ENCODE measurements at places on chromosomes 5 and 9.

DNA sequence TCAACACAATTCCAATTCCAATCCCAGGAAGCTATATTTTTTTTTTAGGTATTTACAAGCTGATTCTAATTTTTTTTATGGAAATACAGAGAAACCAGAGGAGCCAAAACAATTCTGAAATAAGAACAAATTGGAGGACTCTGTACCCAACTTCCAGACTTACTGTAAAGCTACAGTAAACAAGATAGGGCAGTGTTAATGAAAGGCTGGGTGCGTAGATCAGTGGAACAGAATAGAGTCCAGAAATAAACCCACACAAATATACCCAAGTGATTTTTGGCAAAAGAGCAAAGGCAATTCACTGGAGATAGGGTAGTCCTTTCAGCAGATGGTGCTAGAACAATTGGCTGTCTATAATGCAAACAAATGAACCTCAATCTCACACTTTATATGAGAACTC lies 50.6 kb downstream of the WHRN start:
- no peak for DNase-seq

DNA sequence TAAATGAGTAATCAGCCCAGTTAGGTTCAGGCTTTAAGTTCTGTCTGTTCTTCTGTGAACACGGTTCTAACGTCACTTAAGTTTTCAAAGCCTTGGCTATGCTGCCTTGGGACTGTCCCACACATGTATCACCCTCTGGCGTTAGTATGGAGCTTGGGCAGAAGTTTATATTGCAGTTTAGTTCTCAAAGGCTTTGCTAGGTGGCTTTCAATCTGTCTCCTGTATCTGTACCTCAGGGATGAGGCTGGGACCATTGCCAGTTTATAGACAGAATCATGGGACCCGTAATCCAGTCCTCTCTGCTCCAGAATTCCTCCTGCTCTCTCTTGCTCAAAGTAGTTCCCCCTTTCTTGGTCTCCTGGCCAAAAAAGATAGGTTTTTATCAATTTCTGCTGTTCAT lies 12.1 kb downstream of the C9orf40 start:
- DNase-seq, result no peak

GRCh38 chr9:107229241-107229741 lies 53.8 kb upstream of the RAD23B start:
- no peak for DNase-seq

- DNase-seq, result no peak
Measured at GRCh38 chr9:5562806-5563416, 52.6 kb downstream of the PDCD1LG2 start.

DNA sequence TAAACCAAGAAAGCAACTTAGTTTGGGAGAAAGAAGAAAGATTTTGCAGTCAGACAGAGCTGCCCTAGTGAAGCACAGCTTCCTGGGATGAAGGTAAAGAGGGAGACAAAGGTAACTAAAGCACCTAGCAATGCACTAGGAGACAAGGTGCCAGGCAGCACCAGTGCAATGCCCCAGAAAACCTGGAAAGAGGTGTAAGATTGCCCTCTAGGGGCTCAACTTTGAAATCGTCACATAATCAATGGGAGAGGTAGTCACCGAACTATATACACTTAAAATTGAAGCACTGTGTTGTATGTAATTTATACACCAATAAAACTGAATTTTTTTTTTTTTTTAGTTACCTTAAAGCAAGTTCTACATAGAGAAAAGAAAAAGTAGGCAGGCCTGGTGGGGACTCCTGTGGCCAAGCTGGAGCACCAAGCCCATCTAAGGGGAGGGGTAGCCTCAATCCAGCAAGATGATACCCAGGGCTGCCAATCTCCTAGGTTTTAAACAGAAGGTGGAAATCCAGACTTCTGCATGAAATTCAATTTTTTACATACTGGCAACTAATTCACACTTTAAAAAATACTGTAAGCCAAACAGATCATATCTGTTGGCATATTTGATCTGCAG lies 48.2 kb downstream of the CDK5RAP2 start:
- DNase-seq, result peak; percentile 56

DNA sequence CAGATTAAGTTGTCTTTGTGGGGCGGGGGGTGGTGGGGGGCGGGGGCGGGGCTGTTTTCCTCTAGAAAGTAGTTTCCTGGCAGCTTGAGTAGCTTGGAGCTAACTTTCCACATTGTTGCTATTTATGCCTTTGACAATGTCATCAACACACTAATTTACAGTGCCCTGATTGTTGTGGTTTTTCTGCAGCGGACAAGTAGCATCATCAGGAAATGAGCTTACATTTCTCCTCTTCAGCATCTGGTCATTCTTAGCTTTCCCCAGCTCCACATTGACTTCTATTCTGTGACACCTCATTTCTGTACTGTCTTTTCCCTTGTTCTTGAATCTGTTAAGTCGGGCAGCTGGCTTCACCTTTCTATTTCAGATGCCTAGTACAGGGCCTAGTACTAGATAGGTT lies 112.3 kb upstream of the RAD23B start:
- no peak for DNase-seq

DNA sequence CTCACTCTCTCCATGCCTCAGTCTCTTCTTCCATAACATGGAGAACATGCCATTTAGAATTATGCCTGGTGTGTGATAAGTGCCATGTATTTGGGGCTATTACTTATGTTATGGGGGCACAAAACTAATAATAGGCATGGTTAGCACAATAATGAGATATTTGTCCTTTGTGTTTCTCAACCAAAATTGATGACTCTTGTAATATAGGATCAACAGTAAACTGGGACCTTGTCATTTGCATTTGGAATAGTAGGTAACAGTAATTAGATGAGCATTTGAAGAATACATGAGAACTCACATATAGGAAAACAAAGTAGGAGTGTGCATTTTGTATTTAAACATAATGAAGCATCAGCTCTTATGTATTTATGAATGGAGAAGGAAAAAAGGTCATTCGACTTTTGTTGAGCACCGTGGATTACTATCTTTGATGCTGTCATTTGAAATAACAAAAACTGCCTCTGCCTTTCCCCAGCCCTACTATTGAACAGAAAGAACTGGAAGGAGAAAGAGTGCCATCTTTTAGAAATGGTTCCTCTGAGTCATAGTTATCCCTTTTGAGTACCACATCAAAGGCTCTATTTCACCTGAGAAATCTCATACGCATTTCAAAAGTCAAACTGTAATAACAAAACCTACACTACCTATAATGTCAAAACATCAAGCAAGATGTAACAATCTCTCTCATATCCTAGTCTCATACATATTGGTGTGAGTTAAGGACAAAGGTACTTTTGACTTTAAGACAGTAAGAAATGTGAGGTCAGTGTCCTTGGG lies 655.2 kb downstream of the PDE4D start:
- no peak for DNase-seq

DNA sequence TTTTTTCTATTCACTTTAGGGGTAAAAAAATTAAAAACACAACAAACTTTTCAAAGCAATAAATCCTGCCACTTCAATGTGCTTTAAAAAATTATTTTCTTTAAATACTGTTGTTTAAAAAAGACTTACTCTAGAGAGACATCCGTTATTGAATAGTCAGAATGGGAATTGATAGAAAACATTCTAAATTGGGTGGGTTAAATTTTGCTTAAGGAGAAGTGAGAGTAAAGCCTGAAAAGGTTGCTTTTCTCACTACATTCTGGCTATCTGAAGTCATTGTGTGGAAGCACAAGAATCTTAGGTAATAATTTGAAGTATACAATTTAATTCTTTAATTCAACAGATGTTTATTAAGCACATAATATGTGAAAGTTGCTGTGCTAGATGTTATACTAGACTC lies 509.3 kb downstream of the NR2F1-AS1 start:
- no peak for DNase-seq

DNA sequence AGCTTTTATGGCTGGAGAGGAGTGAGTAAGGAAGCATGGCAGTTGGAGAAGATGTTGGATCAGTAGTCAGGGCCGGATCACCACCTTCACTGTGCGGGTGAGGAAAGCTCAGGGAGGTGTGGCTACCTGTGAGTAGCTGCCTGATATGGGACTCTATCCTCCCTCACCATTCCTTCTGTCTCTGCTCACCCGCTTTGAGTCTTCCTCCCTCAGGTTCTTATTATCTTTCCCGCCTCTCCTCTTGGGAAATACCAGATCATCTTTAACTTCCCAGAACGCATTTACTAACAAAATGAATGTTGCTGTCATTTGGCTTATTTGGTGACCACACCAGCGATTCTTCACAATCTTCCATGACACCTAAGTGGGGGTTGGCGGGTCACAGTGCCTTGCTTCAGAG lies 140.7 kb upstream of the GPR151 start:
- DNase-seq, result no peak

GRCh38 chr9:104872656-104873488 lies 55.1 kb downstream of the ABCA1 start:
- DNase-seq, result peak; percentile 43

DNA sequence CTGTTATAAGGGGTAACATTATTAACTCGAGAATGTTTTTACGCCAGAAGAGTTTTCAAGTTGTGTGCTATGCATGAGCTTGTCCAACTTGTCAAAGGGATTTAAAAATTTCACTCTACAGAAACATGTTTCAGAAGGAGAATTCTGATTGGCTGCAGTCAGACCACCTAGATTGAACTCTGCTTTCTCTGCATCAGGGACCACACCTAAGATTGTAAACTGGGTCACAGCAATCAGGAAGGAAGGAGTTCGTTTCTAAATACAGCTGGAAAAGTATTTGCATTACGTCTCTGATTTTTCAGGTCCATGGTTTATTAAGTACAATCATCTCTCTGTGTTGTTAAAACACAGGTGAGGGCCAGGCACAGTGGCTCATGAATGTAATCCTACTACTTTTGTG lies 5.8 kb downstream of the GLRX start:
- no peak for DNase-seq

- DNase-seq, result no peak
Measured at GRCh38 chr5:54820346-54821134, 164.9 kb downstream of the ESM1 start.

DNA sequence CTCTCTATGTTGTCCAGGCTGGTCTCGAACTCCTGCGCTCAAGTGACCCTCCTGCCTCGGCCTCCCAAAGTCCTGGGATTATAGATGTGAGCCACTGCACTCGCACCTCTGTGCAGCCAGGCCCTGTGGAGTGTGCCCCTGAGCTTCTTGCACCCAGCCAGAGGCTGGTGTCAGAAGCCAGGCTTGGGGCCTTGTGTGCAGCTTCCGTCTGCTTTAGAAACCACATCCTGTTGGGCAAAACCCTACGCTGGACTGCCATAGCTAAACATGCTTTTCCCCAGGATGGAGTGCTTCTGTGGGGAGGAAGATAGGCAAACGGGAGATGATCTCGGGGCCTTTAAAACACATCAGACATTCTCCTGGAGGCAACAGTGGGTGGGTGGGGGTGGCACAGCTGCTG lies 40.1 kb downstream of the PRRT1B start:
- DNase-seq, result peak; percentile 90

- DNase-seq, result no peak
Measured at GRCh38 chr5:138870611-138871010, 4.5 kb downstream of the LRRTM2 start.

- DNase-seq, result no peak
Measured at GRCh38 chr5:52856564-52856963, 68.8 kb downstream of the ITGA1 start.

DNA sequence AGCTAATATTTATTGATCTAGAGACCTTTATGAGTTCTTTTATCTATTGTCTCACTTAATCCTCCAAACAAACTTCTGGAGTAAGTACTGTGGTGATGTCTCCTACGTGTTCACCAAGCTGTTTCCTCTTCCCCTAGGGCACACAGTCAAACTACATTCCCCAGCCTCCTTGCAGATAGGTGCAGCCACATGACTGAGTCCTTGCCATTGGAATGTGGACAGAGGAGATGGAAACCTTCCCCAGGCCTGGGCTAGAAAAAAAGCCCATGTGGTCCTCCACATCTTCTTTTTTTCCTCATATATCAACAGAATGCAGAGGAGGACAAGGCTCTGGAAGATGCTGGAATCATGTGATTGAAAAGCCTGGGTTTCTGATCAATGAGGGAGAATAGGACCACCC lies 88.0 kb downstream of the ANKRD55 start:
- no peak for DNase-seq

DNA sequence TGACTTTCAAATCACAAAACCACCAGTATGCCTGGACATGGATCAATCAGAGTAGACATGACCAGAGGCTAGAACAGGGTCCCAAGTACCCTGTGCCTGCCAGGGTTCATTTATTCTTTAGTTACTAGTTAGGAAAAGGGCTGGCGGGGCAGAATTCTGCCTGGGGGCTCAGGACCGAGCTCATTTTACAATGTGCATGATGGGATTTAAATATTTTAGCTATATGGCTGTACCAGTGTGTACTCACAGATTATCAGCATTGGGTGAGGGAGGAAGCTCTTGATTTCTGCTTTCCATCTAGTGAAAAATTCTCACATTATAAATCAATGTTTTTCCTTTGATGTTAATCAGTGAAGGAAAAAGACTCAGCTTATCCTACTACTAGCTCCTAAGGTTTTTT lies 1511.1 kb downstream of the EFNA5 start:
- no peak for DNase-seq

- no peak for DNase-seq
Measured at GRCh38 chr9:134691695-134692572, 50.3 kb downstream of the COL5A1 start.

DNA sequence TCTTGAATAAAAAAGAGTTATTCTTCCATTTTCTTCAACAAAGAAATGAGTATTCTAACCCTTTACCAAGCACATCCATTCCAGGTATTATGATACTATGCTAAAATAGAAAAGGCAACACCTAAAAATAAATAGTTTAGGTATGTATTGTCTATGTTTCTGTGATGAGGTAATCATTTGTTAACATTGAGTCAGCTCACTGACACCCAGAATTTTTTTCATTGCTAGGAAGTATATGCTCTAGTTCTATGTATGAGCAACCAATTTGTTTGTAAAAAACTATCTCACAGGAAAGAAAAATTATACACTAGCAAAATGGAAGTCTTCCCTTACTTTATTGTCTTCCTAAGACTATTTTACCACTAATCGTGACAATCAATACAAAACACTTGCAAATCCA lies 615.6 kb upstream of the GRIN3A start:
- no peak for DNase-seq

- peak; percentile 80 for DNase-seq
Measured at GRCh38 chr9:22030101-22030598, 21.0 kb upstream of the CDKN2B start.

DNA sequence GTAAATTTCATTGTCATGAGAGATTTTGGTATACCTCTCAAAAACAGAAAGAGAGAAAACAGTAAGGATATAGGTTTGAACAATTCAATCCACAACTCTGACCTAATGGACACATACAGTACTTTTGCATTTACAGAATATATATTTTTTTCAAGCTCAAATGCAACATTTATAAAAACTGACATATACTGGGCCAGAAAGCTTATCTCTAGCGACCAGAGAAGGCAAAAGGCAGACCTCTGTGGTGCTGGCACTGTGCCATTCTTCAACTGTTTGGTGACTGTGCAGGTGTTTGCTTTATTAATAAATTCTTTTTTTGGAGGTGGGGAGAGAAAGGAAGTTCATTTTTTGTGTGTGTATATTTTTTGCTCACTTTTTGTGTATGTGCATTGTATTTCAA lies 6.0 kb upstream of the PLAC8L1 start:
- DNase-seq, result no peak

DNA sequence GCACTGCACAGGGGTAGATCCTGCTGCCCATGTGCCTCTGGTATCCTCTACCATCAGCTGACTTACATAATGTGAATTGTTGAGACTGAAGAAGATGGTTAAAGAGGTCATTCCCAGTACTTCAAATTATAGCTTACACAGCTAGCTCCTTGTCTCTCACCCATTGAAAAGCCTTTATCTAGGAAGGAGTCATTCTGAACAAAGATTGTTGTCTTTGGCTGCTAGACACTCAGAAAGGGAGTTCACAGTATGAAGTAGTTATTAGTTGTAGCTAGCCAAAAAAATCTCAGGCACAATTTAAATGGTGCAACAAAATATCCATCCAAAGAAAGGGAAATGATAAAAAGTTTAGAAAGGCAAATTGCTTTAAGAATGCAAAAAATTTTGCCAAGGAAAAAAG lies 102.0 kb upstream of the NREP start:
- no peak for DNase-seq
